ENCODE measurements at places on chromosomes 4 and X.

- no peak for DNase-seq
Measured at GRCh38 chr4:117623326-117623725, 411.0 kb upstream of the NDST3 start.

DNA sequence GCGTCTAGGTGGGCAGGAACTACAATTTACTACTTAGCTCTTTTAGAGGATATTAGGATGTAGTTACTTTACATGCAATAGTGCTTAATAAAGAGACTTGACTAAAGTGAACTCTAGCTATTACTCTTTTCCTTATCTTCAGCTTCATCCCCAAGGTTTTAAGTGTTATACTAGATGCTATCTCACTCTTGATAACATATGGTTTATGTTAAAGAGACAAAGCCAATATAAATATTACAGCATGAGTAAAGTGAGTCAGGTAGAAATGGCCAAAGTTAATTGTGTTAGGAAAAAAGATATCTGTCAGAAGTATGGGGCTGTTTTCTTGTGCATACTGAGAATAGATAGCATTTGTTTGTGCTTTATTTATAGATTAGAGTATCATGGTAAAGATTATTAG, 80.5 kb downstream of the STAG2 start:
- DNase-seq, result no peak

GRCh38 chr4:83449009-83449408, 6.6 kb downstream of the HELQ start:
- DNase-seq, result no peak

GRCh38 chr4:19386786-19387185, 864.9 kb upstream of the SLIT2 start:
- DNase-seq, result no peak

- no peak for DNase-seq
Measured at GRCh38 chr4:2933566-2934076, 29.6 kb downstream of the NOP14 start.

- no peak for DNase-seq
Measured at GRCh38 chr4:36348403-36348938, 67.1 kb downstream of the DTHD1 start.

DNA sequence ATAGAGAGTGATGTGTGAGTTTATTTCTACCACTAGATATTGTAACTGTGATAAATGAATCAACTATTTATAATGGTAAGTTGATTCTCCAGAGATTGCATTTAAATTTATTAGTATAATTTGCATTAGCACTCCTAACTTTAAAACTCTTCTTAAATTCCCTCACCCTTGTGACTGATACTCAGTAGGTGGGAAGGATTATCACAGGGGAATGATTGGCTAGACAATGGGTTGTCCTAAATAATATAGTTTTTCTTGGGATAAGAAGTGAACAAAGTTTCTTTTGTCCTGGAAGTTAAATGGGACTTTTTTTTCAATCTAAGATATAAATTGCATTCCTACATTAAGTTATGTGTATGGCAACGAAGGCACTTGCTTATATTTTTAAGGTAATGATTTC, 169.2 kb upstream of the PITX2 start:
- DNase-seq, result no peak

GRCh38 chrX:38664285-38664684, 102.9 kb downstream of the TSPAN7 start:
- peak; percentile 23 for DNase-seq

DNA sequence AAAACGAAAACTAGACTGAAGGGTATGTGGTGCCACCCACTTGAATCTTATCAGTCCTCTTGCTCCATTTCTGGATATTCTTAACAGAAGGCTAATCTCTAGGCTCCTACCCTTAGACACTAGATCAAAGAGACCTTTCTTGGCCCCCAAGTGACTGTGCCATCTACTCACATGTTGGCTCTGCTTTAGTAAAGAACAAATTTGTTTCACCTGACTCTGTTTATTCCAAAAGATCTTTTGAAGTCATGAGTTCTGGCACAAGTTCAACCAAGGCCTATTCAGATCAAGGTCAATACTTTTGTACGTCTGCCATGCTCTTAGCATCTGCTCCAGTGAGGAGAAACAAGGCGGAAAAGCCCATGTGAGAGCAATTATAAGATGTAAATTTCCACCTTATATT, 37.3 kb downstream of the MAGEB17 start:
- no peak for DNase-seq

GRCh38 chr4:3262208-3263052, 13.5 kb downstream of the MSANTD1 start:
- DNase-seq, result no peak

DNA sequence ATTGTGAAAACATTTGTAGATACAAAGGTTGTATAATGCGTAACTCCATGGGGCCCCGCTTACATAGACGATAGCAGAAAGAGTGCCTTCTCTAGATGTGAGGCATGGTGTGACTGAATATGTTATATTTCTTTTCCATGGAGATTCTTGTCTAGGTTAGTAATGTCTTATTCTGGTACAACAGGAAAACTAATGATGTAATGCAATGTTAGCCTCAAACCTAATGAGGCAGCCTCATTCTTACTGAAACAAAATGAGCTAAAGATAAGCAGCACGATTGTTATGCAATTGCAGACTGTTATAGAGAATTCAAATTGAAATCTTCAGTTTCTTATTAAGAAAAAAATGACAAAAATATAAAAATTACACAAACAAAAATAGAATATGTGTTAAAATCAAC, 171.1 kb upstream of the ANKRD50 start:
- no peak for DNase-seq

- DNase-seq, result no peak
Measured at GRCh38 chr4:83219344-83220331, 65.0 kb downstream of the COQ2 start.

DNA sequence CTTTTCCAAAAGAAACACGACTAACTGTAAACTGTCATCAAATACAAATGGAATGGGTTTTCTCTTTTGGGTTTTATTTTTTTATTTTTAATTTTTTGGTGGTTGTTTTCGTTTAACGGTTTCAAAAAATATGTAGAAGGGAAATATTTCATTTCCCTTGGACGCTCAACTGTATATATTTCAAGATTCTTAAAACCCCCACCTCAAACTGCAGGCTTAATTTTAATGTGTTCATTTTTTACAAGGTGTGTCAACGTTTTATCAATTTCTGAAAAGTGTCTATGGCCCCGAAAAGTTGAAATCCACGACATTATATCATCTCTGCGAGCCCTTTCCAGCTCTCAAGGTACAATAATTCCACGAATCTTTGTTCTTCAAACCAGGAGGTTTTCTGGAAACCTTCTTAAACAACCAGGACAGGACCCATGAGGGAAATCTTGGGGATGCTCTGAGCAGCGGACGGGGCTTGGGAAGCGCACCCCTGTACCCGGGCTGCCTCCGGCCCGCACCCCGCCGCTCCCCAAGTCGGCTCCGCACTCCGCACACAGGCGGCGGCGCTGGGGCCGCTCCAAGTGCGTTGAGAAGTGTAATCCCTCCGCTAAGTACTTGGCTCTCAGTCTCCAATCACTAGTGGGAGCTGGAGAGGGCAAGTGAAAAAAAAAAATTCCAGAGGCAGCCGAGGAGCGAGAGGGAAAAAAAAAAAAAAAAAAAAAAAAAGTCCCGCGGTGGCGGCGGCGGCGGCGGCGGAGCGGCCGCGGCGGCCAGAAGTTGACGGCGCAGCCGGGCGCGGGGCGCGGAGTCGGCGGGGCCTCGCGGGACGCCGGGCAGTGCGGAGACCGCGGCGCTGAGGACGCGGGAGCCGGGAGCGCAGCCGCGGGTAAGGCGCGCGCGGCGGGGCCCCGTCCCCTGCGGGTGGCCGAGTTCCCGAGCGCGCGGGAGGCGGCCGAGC, at the start of gene BMPR1B:
BMPR1B (plus strand) TSS at position 764 of the 949 bp plus-strand sequence. CDS start 346,470 bp downstream, outside the sequence.
- no peak for DNase-seq

DNA sequence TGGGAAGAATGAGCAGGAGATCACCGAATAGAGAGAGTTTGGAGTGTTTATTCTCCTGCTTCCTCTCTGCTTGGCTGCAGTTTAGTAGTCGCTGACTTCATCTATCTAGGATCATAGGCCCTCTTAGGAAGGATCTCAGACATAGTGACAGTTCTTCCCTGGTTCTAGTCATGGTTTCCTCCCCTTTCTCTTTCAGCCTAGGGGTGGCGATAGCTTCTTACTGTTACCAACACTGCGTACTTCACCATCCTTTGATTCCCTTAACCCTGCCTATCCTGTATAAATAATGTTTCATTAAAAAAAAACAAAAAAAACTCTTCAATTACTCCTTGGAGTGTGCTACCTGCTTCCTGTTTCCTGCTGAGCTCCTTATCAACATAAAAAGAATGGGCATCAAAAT, 103.8 kb downstream of the DDX53 start:
- DNase-seq, result no peak

- no peak for DNase-seq
Measured at GRCh38 chr4:54780149-54780495, 122.4 kb downstream of the KIT start.

- no peak for DNase-seq
Measured at GRCh38 chrX:12885508-12885907, 18.6 kb downstream of the TLR7 start.

DNA sequence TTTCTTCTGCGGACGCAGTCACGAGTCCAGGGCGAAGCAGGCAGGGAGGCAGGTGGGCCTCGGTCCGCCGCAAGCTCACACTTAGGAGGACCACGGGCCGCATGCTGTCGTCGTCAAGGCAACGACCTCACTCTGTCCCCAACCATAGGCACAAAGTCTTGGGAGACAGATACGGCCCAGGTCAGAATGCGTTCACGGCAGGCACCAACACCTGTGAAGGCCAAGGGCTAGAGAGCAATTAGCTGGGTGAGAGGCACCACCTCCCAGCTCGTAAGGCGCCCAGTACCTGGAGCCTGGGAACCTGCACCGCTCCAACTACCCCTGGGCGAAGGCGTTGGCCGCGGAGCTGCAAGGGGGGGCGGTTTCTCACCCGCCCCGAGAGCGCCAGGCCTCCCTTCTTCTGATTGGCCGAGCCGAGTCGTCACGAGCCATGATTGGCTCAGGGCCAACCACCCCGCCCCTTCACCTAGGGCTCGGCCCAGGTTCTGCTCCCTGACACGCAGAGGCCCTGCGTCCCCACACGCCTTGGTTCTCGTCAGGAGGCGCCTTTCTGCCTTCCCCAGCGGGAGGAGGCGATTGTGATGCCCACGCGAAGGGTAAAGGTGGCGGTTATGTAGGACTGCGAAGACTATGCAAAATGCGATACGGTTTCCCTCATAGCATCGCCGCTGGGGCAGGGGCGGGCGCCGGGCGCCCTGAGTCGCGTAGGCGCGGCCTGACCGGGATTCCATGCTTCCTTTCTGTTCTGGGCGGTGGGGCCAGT, at the start of gene CDKL2:
CDKL2 (minus strand) TSS at position 355 of the 763 bp plus-strand sequence. CDS start 4,540 bp downstream, outside the sequence.
- no peak for DNase-seq

DNA sequence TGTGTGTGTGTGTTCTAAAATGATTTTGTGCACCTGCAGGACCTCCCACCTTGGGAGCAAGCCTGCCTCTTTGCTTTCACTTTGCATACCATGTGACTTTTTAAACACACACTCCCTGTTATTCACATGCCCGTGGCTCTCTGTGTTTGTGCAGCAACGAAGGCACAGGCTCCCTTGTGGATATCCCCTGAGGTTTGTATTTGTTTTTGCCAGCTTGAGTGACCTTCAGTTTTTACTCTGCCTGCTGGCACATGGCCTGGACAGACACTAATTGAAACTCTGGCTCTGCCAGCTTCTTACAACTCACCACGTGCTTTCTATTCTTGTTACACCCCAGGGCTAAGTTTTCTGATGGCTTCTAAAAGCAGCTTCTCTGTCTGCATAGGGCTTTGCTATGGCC, 885.8 kb downstream of the SH3BGRL start:
- DNase-seq, result no peak

DNA sequence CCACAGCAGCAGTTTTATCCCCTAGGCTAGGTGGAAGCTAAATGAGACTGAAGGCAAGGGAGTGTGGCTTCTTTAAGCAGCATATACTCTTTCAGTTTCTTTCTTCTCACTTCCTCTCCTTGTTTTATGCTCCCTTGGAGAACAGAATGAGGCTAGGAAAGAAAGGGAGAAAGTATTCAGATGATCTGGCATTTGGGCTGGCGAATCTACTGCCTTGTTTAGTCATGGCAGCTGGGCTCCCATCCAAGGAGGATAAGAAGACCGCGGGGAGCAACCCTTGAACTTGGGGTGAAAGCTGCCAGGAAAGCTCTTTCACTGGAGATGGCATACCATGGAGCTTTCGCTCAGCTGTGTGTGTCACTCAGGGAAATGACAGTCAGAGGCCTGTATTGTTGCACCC, 72.1 kb downstream of the ARHGEF38 start:
- peak; percentile 43 for DNase-seq

DNA sequence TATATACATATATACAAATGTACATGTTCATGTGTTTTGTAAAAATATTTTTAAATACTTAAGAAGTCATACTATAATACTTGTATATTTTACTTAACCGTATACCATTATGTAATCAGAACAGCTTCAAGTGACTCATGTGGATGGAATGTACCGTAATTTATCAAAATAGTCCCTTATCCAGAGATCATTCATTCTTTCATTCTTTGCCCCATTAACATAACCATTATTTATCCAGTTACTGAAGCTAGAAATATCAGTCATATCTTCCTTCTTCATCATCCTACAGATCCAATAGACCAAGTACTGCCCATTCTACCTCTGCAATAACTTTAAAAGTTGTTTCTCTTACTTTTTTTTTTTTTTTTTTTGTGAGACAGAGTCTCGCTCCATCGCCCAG, 164.2 kb downstream of the MAB21L2 start:
- no peak for DNase-seq
